Activated T-helper 1 cell treated with anti-CD3 and anti-CD28 coated beads, Interleukin-2, amount 50 U/mL, for 16 hours (primary cell): ENCODE measurements at places on chromosomes 5 and 9.

GRCh38 chr5:159746707-159747106 lies 169.6 kb upstream of the ADRA1B start:
- DNase-seq, result no peak

DNA sequence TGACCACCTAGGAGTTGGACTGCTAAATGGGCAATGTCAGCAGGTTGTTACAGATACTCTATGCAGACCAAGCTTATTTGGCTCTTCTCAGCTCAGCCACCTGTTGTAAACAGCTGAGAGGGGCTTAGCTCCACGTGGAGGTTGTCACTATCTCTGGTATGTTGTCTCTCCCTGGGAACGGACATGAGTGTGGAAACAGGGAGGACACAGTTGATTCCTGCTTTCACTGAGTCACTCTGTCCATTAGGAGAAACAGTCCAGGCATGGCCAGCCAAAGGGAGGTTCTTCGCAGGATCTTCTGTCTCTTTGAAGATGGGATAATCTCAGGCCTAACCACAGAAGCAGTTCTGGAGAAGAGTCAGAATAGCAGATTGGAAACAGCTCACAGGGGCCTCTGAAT lies 121.2 kb downstream of the PALM2AKAP2 start:
- DNase-seq, result no peak

GRCh38 chr5:11400316-11400715 lies 503.9 kb downstream of the CTNND2 start:
- no peak for DNase-seq

- no peak for DNase-seq
Observed at GRCh38 chr9:106438928-106439327, 424.0 kb upstream of the ZNF462 start.

DNA sequence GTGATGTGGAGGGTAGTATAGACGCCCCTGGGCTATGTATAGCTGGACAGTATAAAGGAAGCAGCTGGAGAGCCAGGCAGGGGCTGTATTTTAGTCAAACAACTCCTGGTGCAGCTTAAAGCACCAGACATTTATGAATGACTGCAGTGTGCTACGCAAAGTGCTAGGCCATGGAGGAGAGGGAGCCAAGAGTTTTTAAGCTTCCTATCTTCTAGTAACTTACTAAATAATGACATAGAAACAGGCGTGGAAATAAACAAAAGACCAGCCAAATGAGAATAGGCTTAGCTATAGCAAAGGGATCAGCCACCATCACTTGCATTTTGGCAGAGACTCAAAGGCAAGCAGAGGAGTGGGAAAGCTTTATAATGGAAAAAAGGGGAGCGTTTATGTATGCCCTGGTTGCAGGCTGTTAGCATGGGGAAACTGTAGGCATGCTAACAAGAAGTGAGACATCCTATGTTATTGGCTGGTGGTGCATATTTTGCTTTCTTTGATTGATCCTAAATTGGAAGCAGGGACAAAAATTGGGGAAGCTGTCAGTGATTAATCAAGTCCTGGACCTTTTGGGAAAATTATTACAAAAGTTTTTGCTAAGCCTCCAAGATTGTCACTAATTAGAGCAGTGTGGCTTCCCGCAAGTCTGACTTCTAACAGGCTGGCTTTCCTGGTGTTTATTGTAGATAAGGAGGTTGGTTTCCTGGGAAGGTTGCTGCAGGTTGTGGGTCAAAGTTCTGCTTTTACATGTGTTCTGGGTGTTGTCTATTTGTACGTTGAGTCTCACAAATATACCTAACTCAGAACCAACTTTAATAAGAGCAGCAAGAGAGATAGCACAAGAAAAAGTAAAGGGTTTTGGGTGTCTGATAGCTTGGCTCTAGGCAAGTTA lies 46.6 kb downstream of the RAB3C start:
- no peak for DNase-seq

GRCh38 chr5:143968071-143968878 lies 156.3 kb downstream of the HMHB1 start:
- DNase-seq, result no peak
